ENCODE measurements at places on chromosomes 6 and 20. TPM values are rescaled to one million over a fixed set of nuclear protein-coding genes. Genes with fewer than 3 reads are reported as not detected.

TAP2 gene
- 27.7 TPM for total RNA-seq

- no peaks in the 10 kb centered on the region for H3K36me3 ChIP-seq
- H3K4me1 ChIP-seq: peaks cover 30% of the 10 kb centered on the region
- no peak overlapping the region for H3K4me3 ChIP-seq
Measured at GRCh38 chr6:11614534-11615213, 77.1 kb downstream of the TMEM170B start.

DNA sequence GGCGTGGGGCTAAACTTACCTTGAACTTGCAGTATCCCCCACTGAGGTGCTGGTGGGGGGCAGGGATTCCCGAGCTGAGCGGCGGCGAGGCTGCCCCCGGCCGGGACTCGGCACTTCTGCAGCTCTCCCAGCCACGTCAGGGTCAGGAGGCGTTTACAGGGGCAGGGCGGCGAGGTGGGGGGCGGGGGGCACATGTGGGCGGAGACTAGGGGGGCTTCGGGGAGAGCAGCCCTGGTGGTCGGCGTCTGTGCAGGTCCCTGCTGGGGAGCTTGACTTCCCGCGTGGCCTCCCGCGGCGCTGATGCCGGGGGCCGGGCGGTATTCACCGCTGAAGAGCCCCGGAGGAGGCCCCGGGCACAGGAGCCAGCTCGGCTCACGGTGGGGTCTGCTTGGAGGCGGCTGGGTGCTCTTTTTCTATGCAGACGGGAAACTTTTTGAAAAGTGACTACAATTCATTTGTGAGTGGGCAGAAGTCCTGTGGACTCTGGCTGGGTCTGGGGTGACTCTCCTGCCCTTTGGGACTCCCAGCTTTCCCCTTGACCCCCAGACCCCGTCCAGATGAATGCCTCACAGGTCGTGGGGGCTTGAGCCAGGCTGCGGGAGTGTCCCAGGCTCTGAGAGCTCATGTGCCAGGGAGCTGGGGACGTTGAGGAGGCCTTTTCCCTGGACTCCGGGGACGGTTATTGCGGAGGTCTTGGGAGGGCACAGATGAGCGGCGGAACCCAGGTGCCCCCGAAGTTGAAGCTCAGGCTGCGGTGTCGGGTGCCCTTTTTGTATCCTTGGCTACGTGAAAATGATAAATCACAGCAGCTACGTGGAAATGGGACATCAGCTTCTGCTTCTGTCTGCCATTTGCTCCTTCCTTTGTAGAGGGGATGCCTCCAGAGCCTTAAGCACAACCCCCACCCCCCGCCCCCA lies 75.9 kb upstream of the GATA5 start:
- H3K27ac ChIP-seq: no peak overlapping the region
- no peak overlapping the region for H3K4me3 ChIP-seq
- no peaks in the 10 kb centered on the region for H3K4me1 ChIP-seq

DNA sequence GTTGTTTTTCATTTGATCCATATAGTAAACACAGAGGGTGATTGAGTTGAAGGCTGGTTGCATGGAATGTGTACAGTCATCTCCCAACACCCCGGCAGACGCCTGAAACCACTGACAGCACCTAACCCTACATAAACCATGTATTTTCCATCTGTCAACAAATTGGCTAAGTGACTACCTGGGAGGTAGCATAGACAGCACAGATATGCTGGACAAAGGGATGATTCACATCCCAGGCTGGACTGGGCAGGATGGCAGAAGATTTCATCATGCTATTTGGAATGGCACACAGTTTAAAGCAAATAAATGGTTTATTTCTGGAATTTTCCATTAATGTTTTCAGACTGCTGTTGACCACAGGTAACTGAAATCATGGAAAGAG lies 4.4 kb upstream of the VIP start:
- DNase-seq: peak; percentile 58
- no peak overlapping the region for H3K27ac ChIP-seq
- no peak overlapping the region for H3K4me3 ChIP-seq
- no peaks in the 10 kb centered on the region for H3K4me1 ChIP-seq
- H3K27me3 ChIP-seq: no peaks in the 10 kb centered on the region

MICA gene
- total RNA-seq: 85.2 TPM

SAMD3 gene
- total RNA-seq: 2.8 TPM

ARG1 gene
- total RNA-seq: not detected

GPX6 gene
- total RNA-seq: not detected

GRCh38 chr6:157219201-157220200 lies 103.8 kb downstream of the TMEM242 start:
- no peaks in the 10 kb centered on the region for H3K36me3 ChIP-seq
- H3K27ac ChIP-seq: no peak overlapping the region
- H3K4me1 ChIP-seq: peaks cover 2% of the 10 kb centered on the region
- DNase-seq: peak; percentile 72
- H3K4me3 ChIP-seq: no peak overlapping the region
- H3K27me3 ChIP-seq: no peaks in the 10 kb centered on the region

- no peak overlapping the region for H3K4me3 ChIP-seq
- H3K36me3 ChIP-seq: no peaks in the 10 kb centered on the region
- peaks cover 5% of the 10 kb centered on the region for H3K4me1 ChIP-seq
Measured at GRCh38 chr6:160464744-160465143, 116.6 kb downstream of the SLC22A3 start.

LZTS3 gene
- 6.1 TPM for total RNA-seq

DNA sequence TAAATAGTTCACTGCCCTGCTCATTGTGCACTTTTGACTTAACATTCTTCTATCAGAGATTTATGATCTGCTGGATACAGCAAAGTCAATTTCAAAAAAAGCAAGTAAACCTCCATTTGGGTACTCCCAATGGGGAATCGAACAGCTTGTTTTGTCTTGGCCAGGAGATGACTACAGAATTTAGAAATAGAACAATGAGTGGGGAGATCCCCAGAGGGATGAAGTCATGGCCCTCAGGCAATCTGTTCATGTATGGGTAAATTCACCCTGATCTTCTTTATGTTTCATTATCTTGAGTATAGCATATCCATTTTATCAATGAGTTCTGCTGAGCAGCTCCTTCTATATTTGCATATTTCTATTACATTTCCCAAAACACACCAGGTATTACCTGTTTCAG lies 1681.9 kb downstream of the HACE1 start:
- no peak overlapping the region for H3K27ac ChIP-seq
- no peaks in the 10 kb centered on the region for H3K27me3 ChIP-seq
- no peak for DNase-seq
- H3K36me3 ChIP-seq: no peaks in the 10 kb centered on the region
- H3K4me3 ChIP-seq: no peak overlapping the region
- no peaks in the 10 kb centered on the region for H3K4me1 ChIP-seq

DNA sequence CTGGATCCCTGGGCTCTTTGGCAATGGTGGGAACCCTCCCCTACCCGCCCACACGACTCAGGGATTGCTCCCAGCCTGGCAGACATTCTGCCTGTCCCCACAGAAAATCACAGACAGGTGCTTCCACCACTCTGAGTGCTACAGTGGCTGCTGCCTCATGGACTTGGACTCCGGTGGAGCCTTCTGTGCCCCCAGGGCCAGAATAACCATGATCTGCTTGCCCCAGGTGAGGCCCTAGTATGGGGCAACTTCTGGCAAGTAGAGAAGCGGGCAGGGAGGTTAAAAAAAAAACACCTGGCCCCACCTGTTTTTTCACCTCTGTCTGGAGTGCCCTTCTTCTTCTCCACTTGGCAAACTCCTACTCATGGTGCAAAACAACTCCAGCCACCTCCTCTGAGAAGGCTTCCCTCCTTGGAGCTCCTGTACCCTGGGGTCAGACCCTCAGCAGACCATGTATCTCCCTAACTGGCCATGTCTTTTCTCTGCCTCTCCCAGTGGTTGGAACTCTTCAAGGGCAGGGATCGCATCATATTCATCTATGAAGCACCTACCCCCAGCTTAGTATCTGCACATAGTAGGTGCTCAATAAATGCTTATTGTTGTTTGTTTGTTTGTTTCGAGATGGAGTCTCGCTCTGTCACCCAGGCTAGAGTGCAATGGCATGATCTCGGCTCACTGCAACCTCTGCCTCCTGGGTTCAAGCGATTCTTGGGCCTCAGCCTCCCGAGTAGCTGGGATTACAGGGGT lies 1.1 kb downstream of the CLPSL2 start:
- H3K27ac ChIP-seq: no peak overlapping the region
- peaks cover 16% of the 10 kb centered on the region for H3K27me3 ChIP-seq
- DNase-seq: no peak
- no peak overlapping the region for H3K4me3 ChIP-seq
- H3K36me3 ChIP-seq: no peaks in the 10 kb centered on the region
- H3K4me1 ChIP-seq: no peaks in the 10 kb centered on the region

GRCh38 chr6:76472858-76473257 lies 400.4 kb upstream of the IMPG1 start:
- no peak overlapping the region for H3K4me3 ChIP-seq
- no peaks in the 10 kb centered on the region for H3K36me3 ChIP-seq
- no peak overlapping the region for H3K27ac ChIP-seq

EDN1 gene
- total RNA-seq: 0.26 TPM

DNA sequence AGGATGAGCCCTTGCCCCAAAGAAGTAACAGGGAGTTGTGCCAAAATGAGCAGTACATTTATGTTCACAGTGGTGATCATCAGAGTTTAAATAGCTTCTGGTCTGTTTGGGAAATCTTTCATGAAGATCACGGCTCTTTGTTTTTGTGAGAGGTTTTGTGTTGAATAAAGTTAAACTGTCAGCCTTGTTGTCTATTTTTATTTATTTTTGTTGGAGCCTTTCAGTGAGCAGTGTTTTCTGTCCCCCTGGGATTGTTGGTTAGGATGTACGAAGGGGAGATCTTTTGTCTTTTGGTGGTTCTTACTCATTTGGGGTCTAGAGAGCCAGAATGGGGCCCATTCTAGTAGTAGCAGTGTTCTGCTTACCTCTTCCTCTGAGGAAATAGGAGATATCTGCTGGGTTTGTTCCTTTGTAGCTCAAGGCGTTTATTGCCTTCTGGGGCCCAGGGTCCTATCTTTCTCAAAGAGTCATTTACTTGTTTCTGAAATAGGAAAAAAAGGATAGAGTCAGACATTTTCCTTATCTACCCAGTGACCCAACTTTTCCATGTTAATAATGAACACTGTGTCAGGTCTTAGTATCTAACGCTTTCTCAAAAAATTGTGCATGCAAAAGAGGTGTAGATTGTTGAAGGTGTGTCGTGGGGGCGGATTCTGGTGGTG lies 157.4 kb downstream of the JARID2 start:
- H3K36me3 ChIP-seq: no peaks in the 10 kb centered on the region
- no peak for DNase-seq
- H3K27me3 ChIP-seq: no peaks in the 10 kb centered on the region
- H3K4me3 ChIP-seq: no peak overlapping the region
- no peak overlapping the region for H3K27ac ChIP-seq
- peaks cover 4% of the 10 kb centered on the region for H3K4me1 ChIP-seq

DNA sequence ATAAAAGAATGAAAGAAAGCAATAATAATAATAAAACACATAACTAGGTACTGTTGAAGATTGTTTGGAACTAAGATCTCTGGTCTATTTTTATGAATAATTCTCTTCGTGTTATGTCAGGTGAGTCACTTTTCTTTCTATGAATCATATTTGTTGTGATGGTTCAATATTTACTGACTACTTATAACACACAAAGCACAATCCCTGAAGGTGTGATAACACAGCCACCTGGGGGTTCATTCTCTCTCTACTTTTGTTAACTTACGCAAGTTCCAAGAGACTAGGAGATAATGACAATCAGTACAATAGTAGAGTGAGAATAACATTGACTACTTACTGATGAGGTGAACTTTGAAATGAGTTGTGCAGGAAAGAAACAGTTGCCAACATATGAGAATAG lies 149.9 kb downstream of the IBTK start:
- H3K36me3 ChIP-seq: no peaks in the 10 kb centered on the region
- DNase-seq: no peak
- H3K4me3 ChIP-seq: no peak overlapping the region
- no peaks in the 10 kb centered on the region for H3K4me1 ChIP-seq
- no peaks in the 10 kb centered on the region for H3K27me3 ChIP-seq
